Activated naive CD8-positive, alpha-beta T cell treated with anti-CD3 and anti-CD28 coated beads, Interleukin-2, amount 10 ng/mL, durations not matched to agents 7 days and 5 days (primary cell): ENCODE measurements at places on chromosomes 1 and 21. TPM values are rescaled to one million over a fixed set of nuclear protein-coding genes. Genes with fewer than 3 reads are reported as not detected.

The ARV1 gene
- total RNA-seq, result 18.6 TPM

The BCAR3 gene
- total RNA-seq, result 0.91 TPM

The CFHR2 gene
- total RNA-seq, result not detected

The E2F2 gene
- 45.1 TPM for total RNA-seq

The FCRL3 gene
- total RNA-seq, result 16.0 TPM

The FAM177B gene
- not detected for total RNA-seq

DNA sequence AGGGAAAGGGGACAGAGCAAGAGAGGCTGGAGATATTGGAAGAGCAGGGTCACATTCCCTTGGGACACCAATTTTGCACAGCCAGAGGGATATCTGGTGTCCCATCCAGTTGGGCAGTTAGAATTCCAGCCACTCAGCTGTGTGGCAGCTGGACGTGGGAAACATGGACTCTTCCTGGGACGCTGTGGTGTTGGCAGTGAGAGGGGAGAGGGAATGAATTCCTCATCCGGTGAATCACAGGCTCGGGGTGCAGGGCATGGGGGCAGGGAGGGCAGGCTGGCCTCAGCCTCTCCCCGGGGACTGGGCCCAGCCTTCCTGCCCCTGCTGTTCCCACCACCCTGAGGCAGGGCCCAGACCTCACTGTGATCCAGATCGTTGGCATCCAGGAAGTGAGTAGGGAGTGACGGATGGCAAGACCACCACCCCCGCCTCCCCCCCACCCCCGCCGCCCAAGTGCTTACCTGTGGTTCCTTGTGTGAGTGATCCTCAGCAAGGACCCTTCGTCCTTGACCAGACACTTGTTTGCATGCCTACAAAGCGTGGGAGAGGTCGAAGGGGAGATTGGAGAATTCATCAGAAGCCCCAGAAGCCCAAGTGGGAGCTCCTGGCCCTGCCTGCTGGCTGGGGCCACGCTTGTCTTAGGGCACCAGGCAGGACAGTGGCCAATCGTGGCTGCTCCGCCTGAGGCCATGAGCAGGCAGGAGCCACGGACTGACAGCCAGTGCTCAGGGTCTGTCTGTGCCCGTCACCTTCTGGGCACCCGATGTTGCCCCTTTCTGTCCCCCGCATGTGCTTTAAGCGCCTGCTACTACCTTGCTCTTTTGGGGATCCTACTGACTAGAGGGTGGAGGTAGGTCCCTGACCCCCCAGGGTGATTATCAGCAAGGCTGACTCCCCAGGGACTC, 8.7 kb downstream of the WNT3A start:
- H3K4me1 ChIP-seq, result peaks cover 2% of the 10 kb centered on the region
- DNase-seq, result peak; percentile 19

GRCh38 chr1:91745640-91746373, 140.1 kb downstream of the TGFBR3 start:
- H3K27me3 ChIP-seq, result peaks cover 7% of the 10 kb centered on the region
- DNase-seq, result no peak
- peaks cover 4% of the 10 kb centered on the region for H3K36me3 ChIP-seq
- no peak overlapping the region for H3K4me3 ChIP-seq
- H3K27ac ChIP-seq, result no peak overlapping the region

DNA sequence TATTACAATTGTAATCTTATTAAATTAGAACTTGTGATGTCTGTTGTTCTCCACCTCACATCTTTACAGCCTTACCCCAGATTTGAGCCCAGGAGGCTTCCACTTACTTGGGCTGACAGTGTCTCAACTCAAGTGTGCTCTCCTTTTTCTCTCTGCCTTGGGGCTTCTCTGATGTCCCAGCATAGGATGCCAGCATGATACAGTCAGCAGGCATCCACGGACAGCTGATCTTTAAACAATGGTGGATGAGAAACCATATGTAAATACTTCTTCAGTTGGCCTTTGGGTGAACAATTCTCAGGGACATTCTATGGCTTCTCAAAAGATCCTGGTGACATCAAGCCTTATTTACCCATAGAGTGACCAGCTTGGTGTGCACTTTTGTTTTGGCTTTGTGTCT, 107.6 kb upstream of the GORAB start:
- DNase-seq, result no peak
- H3K36me3 ChIP-seq, result no peaks in the 10 kb centered on the region
- no peak overlapping the region for H3K4me3 ChIP-seq
- H3K4me1 ChIP-seq, result no peaks in the 10 kb centered on the region
- peaks cover 2% of the 10 kb centered on the region for H3K27me3 ChIP-seq

DNA sequence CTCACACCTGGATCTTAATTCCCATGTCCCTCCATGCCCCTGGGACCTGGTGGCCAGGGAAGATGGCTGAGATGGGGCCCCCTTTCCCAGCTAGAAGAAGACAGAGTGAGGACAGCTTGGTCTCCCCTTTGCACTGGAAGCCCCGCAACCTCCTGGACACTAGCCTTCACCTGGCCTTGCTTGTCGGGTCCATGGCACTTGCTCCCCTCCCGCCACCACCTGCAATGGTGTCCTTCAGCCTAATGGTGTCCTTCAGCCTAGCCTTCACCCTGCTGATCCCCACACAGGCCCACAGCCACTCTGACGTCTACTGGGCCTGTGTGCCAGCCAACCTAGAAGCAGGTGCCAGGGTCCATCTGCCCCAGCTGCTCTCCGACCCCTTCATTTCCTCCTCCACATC, 45.9 kb upstream of the EDN2 start:
- no peak for DNase-seq
- H3K4me1 ChIP-seq, result peaks cover 2% of the 10 kb centered on the region
- H3K4me3 ChIP-seq, result no peak overlapping the region
- no peaks in the 10 kb centered on the region for H3K27me3 ChIP-seq

GRCh38 chr1:228007801-228008341, 1.1 kb downstream of the WNT3A start:
- peaks cover 16% of the 10 kb centered on the region for H3K4me1 ChIP-seq
- peak overlapping the region; percentile 13 for H3K4me3 ChIP-seq
- peaks cover 56% of the 10 kb centered on the region for H3K27me3 ChIP-seq
- no peak overlapping the region for H3K27ac ChIP-seq
- no peak for DNase-seq

DNA sequence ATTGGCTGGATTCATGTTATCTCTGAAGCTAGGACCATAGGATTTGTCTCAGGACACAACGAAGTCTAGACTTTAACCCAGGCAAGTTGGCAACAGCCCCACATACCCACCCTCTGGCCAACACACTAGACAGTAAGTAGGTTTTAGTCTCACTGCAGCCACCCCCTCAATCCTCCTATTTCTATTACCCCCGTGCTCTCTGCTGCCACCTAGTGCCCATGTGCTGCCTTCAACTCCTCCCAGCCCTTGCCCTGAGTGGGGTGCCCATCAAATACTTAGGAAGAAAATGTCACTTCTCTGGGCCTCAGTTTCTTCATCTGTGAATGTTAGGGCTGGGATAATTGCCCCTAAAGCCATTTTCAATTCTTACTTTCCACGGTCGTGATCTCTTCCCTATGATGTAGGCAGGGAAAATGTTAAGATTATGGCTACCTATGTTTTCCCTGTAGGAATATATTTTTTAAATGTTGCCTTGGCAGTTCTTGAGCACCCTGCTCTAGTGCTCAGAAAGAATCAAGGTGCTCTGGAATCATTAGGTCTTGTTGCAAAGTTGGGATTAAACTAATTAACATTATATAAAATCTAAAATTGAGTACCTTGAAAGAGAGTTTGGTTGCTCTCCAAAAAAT, 213.0 kb downstream of the LMX1A start:
- H3K27me3 ChIP-seq, result peaks cover 6% of the 10 kb centered on the region
- H3K4me1 ChIP-seq, result no peaks in the 10 kb centered on the region
- no peak overlapping the region for H3K27ac ChIP-seq
- H3K4me3 ChIP-seq, result no peak overlapping the region
- no peaks in the 10 kb centered on the region for H3K36me3 ChIP-seq
- DNase-seq, result peak; percentile 48

DNA sequence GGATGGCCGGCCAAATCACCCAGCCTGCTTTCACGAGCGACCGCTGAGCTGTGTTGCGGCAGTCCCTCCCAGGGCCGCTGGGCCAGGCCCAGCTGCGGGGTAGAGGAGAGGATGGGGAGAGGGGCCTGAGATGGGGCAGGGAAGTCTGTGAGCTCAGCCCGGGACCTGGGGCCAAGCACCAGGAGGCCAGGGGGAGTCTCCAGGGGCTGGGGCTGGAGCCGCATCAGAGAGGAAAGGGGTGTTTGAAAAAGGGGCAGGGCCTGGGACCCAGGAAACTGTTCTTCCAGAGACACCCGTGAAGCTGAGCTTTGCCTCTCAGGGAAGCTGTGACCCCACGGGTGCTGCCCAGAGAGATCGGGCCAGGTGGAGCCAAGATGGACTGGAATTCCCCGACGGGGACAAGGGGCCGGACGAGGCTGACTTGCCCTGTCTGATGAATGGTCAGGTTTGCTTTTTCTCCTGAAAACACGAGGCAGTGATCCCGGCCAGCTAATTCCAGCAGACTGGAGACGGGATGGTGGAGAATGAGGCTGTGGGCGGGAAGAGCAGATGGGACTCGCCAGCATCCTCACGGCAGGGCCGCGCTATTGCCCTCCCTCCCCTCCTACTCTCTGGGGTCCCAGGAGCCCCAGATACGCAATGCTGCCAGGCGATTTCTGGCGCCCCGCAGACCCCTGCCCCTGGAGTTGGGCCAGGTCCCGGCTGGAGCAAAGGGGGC, 40.3 kb upstream of the COL18A1 start:
- H3K36me3 ChIP-seq, result no peaks in the 10 kb centered on the region
- no peak for DNase-seq
- H3K27me3 ChIP-seq, result peaks cover 2% of the 10 kb centered on the region
- H3K4me3 ChIP-seq, result no peak overlapping the region
- H3K4me1 ChIP-seq, result peaks cover 4% of the 10 kb centered on the region
- H3K27ac ChIP-seq, result no peak overlapping the region

- DNase-seq, result no peak
- peaks cover 11% of the 10 kb centered on the region for H3K4me1 ChIP-seq
- H3K27me3 ChIP-seq, result no peaks in the 10 kb centered on the region
- no peak overlapping the region for H3K27ac ChIP-seq
- no peak overlapping the region for H3K4me3 ChIP-seq
- peaks cover 44% of the 10 kb centered on the region for H3K36me3 ChIP-seq
Observed at GRCh38 chr1:226397955-226398636, 9.8 kb downstream of the PARP1 start.

GRCh38 chr21:39314143-39315027, 953 bp upstream of the BRWD1 start:
- H3K36me3 ChIP-seq, result peaks cover 10% of the 10 kb centered on the region
- peaks cover 6% of the 10 kb centered on the region for H3K27me3 ChIP-seq
- peak overlapping the region; percentile 95 for H3K4me3 ChIP-seq
- H3K4me1 ChIP-seq, result peaks cover 19% of the 10 kb centered on the region
- peak overlapping the region; percentile 94 for H3K27ac ChIP-seq
- DNase-seq, result no peak

DNA sequence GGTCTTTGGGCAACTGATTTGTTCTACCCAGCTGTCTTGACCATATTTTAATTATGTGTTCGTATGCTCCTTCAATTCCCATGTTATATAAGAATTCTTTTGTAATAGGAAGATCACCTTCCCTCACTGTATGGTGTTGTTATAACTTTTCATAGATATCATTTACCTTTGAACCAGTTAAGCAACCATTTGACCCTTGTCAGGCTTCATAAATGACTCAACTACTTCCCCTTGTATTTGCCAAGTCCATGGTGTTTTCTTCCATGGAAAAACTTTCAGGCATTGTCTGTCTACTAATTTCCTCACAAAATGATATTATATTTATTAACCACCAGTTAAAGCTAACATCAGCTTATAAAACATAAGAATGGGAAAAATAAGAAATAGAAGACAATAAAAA, 5.1 kb downstream of the BPNT1 start:
- DNase-seq, result no peak
- no peaks in the 10 kb centered on the region for H3K27me3 ChIP-seq
- peaks cover 6% of the 10 kb centered on the region for H3K36me3 ChIP-seq

- no peaks in the 10 kb centered on the region for H3K4me1 ChIP-seq
- H3K36me3 ChIP-seq, result no peaks in the 10 kb centered on the region
- no peak overlapping the region for H3K27ac ChIP-seq
- H3K27me3 ChIP-seq, result no peaks in the 10 kb centered on the region
- no peak for DNase-seq
Observed at GRCh38 chr1:164263540-164263939, 295.4 kb upstream of the PBX1 start.

GRCh38 chr1:164704954-164705353, 146.0 kb downstream of the PBX1 start:
- H3K27me3 ChIP-seq, result no peaks in the 10 kb centered on the region
- H3K4me1 ChIP-seq, result no peaks in the 10 kb centered on the region

DNA sequence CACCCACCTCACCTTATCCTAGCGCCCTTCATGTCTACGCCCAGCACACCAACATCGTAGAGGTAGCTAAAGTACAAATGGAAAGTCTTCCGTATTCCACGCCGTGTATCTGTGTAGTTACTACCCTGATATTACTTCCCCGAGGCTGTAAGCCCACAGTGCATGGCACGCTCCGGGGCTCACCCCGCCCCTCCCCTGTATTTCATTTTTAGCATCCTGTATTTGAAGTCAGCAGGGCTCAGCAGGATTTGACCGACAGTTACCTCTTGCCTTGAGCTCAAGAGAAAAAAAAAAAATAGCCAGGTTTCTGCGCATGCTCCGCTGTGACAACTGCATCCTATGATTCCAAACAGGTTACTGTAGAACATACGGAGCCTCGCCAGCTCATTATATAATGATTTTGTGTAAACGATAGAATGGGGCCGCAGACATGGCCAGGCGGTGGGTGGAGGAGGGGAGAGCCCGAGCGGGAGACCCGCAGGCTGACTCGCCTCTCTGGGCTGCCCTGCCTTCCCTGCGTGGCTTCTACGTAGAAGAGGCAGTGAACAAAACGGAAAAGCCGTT, 1.3 kb downstream of the ABCG1 start:
- H3K27ac ChIP-seq, result peak overlapping the region; percentile 89
- no peaks in the 10 kb centered on the region for H3K27me3 ChIP-seq
- peak; percentile 73 for DNase-seq

GRCh38 chr21:41453761-41454160, 27.7 kb downstream of the MX1 start:
- peak overlapping the region; percentile 72 for H3K27ac ChIP-seq
- H3K4me1 ChIP-seq, result peaks cover 27% of the 10 kb centered on the region
- no peak for DNase-seq
- H3K4me3 ChIP-seq, result no peak overlapping the region
- H3K27me3 ChIP-seq, result no peaks in the 10 kb centered on the region

DNA sequence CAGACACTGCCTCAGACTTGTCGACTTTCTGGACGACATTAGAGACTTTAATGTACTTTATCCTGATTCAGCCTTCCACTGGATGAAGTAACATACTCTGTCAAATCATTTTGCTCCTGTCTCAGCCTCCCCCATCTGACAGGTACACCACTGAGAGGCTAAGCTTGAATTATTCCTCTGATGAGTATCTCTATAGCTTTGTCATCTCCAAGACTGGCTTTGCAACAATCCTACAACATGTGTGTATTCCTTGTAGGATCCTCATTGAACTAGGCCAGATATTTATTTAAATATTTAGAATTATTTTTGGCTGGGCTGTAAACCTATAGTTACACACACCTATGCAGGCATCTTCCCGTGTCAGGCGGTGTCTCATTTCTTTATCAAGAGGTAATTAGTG, 1.1 kb upstream of the TRIM58 start:
- no peak for DNase-seq
- H3K4me3 ChIP-seq, result no peak overlapping the region
- no peak overlapping the region for H3K27ac ChIP-seq
- no peaks in the 10 kb centered on the region for H3K36me3 ChIP-seq

- no peaks in the 10 kb centered on the region for H3K27me3 ChIP-seq
- peak overlapping the region; percentile 96 for H3K4me3 ChIP-seq
- peaks cover 22% of the 10 kb centered on the region for H3K36me3 ChIP-seq
Observed at GRCh38 chr1:46246548-46247435, 771 bp upstream of the RAD54L start.
